Effector CD8-positive, alpha-beta T cell (primary cell): ENCODE measurements at places on chromosomes 12 and 14.

DNA sequence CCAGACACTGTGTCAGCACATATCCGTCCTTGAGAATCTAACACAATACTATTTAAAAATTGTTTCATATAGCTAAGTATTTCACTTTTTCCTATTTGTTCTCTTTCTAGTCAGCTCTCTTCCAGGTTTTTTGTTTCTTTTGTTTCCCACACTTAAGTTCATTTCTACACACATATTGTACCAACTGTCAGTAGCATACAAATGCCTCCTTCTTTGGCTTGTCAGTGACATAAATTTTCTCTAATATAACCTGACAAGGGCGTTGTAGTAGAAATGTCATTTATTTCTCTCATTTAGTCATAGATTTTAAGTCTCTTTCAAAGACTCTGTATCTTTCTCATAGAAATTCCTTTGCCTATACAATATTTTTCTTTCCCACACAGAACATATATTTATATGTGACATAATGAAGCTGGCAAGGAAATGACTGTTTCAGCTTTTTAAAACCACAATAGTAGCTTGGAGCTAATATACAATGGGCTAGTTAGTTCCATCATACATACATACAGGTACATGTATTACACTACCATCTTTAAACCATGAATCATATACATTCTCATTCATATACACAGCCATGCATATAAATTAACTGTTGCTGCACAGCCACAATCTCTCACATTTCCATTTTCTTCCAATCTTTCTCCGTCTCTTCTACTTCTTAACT, 42.3 kb upstream of the EPS8 start:
- DNase-seq = no peak

- no peak for DNase-seq
These were observed 153.8 kb downstream of the MED13L start for GRCh38 chr12:116123451-116124258.

DNA sequence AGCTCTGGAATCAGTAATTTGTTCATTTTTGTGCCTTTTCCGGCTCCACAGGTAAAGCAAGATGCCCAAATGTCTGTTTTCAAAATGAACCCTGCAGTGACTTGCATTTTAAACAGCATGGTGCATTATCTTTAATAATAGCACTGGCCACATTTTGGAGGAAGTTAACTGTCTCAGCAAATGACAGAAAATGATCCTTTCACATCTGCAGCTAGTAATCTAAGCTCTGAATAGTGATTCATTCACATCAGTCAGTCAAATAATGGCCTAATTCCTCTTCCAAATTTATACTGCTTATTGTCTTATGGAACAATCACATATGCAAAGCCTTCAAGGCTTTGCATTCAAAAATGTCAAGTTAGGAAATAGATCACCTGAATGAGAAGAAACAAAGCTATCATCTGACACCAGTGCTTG, 75.6 kb downstream of the PPM1H start:
- DNase-seq = no peak

- no peak for DNase-seq
These were observed 32.3 kb upstream of the FICD start for GRCh38 chr12:108482717-108483212.

DNA sequence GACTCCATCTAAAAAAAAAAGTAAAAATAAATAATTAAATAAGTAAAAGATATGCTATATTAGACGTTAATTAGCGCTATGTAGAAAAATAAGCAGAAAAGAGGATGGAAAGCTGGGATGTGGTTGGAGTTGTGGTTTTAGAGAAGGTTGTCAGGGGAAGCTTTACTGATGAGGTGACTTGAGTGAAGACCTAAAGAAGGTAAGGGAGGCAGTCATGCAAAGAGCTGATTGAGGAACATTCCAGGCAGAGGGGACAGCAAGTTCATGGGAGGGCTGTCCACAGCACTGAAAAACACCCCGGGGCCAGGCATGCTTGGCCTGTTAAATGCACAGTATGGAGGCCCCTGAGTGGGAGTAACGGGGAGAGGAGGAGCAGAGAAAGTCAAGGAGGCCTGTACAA, 15.7 kb downstream of the SMAGP start:
- no peak for DNase-seq

DNA sequence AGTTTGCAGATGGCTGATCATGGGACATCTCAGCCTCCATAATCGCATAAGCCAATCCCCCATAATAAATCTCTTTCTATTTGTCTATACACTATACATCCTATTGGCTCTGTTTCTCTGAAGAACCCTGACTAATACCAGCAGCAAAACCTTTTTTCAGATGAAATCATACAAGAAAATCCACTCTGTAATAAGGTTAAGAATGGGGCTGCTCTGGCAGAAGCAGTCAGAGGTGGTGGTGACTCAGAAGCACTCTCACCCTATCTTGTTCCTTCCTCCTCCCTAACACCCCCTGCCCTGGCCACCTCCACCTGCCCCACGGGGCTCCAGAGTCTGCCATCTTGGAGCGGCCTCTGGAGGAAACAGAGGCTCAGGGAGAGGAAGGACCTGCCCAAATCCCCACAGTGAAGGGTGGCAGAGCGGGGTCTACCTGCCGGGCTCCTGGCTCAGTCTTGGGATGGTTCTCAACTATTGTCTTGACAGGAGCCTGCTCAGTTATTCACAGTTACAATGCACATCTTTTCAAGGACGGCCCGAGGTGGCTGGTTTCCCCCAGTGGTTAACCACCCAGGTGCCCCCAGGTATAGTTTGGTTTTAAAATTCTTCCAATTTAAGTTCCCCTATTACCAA, 109.3 kb upstream of the EVL start:
- no peak for DNase-seq

DNA sequence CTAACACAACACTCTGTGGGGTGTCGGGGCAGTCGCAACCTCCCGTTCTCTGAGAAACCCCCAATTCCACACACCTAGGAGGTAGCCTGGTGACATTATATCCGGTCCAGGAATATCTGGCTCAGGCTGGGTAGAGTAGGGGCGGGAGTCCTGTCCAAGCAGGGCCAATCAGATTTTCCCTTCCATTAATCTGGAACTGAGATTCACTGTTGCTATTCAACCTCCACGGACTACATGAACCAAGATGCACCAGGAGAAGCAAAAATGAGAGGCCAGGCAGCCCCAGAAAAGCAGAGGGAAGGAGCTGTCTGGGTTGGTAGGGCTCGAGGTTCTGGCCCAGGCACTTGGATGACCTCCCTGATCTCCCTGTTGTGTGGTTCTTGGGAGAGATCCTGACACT, 51.0 kb downstream of the NINJ2 start:
- no peak for DNase-seq

DNA sequence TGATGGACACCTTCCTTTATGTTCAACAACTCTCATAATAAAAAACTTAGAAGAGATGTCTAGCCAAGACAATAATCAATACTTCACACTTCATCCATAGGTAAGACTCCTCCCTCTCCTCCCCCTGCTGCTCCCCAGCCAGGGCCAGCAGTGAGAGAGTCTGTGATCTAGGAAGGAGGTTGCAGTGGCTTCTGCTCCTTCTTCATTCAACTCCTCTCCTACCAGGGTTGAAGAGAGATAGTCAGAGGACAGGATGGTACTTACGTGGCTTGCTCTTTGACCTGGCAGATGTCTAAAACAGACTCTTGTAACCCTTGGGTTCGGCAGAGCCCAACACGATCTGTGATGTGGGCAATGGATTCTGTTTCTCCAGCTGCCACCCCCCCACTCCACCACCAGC, 31.0 kb downstream of the DHRS2 start:
- DNase-seq = no peak

DNA sequence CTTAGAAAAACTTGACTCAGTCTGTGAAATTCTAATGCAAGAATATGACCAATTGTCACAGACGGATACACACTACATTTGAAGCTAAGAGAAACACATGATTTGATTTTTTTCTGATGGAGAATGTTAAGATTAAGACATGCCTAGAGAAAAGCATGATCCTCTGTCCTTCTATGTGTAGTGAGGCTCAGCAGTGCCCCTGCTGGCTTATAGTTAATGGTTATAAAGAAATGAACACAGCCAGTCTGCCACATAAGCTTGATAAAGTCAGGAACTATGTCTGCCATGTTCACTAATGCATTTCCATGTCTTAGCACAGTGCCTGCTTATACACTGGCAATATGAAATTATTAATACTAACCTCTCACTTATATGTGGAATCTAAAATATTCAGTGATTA, 168.1 kb upstream of the DAAM1 start:
- no peak for DNase-seq

GRCh38 chr12:26028953-26029735, 70.7 kb downstream of the RASSF8 start:
- no peak for DNase-seq

DNA sequence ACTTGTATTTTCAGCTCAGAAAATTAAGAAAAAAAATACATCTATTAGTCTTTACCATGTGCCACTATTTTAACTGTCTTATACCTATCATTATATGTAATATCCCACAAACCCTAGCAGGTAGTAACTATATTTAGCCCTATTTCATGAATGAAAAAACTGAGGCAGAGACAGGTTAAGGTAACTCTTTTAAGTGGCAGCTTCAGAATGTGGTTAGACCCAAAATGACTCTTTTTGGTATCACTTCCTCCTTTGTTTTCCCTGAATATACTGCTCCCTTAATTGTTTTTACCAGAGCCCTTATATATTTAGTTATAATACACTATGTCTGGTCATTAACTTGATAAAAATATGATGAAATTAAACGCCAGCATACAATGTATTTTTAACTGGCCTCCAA, 235.6 kb upstream of the RPL10L start:
- no peak for DNase-seq

- DNase-seq = no peak
These were observed 662.6 kb downstream of the LRFN5 start for GRCh38 chr14:42269234-42269633.

GRCh38 chr12:79886917-79887519, 47.9 kb downstream of the PPP1R12A start:
- no peak for DNase-seq

DNA sequence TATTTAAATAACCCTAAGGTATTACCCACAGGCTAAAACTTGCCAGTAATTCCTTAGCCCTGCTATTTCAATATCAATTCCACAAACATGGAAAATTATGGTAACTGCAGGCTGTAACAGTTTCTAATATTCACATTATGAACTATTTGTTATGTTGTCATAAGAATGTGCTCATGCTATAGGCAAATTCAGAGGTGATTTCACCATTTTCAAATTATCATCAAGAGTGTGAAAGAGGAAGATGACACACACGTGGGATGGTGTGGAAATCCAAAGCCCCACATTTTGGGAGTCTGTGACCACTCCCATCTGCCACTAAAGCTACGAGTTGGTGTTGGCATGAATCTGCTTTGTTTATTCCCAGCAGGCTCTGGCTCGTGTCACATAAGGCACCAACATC, 5.9 kb upstream of the MYO1A start:
- DNase-seq = no peak

- no peak for DNase-seq
These were observed 28.6 kb downstream of the MAX start for GRCh38 chr14:65073605-65074201.

- no peak for DNase-seq
These were observed 42.0 kb downstream of the AREL1 start for GRCh38 chr14:74670726-74671411.

- no peak for DNase-seq
These were observed 174.9 kb downstream of the BCAT1 start for GRCh38 chr12:24773996-24774395.

GRCh38 chr12:110501399-110501751, 536 bp downstream of the VPS29 start:
- peak; percentile 35 for DNase-seq

DNA sequence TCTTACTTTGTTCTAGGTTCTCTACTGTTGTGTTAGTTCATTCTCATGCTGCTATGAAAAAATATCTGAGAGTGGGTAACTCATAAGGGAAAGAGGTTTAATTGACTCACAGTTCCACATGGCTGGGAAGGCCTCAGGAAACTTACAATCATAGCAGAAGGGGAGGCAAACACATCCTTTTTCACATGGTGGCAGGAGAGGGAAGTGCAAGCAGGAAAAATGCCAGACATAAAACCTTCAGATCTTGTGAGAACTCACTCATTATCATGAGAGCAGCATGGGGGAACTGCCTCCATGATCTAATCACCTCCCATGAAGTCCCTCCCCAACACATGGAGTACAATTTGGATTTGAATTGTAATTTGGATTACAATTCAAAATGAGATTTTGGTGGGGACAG, 69.6 kb downstream of the MGST1 start:
- no peak for DNase-seq

DNA sequence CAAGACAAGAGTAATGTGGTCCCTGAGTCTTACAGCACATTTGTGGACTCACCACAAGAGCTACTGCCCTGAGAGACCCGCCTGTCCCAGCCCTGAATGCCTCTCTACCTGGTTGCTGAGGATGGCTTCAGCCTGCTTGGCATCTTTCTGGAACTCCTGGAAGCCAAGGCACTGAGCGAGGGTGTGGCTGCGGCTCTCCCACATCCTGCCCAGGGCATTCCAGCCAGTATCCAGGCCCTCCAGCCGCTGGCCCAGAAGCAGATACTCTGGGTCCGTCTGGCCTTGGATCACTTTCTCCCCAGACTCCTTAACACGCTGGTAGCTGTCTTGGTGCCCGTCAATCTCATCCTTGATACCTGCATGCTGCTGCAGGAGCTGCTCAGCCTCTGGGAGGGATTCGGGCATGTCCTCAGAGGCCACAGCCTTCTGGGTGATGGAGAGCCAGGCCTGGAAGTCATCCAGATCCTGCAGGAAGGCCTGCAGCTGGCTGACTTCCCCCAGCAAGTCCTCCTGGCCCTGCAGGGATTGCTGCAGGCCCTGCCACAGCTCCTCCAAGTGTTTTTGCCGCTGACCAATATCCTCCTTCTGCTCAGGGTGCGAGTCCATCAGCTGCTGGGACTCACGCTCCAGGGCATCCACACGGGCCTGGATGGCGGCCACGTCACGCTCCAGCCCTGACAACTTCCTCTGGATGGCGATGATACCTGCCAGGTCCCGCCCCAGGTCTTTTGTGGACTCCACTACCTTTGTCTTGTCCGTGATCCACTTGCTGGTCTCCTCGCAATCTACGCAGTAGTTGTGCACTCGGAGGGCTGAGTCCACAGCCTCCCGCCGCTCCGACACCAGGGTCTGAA, 82.3 kb downstream of the PLEKHG3 start:
- DNase-seq = no peak

- no peak for DNase-seq
These were observed 2.4 kb downstream of the EPS8 start for GRCh38 chr12:15786772-15787171.

GRCh38 chr12:26130728-26131127, 5.9 kb upstream of the BHLHE41 start:
- DNase-seq = no peak

DNA sequence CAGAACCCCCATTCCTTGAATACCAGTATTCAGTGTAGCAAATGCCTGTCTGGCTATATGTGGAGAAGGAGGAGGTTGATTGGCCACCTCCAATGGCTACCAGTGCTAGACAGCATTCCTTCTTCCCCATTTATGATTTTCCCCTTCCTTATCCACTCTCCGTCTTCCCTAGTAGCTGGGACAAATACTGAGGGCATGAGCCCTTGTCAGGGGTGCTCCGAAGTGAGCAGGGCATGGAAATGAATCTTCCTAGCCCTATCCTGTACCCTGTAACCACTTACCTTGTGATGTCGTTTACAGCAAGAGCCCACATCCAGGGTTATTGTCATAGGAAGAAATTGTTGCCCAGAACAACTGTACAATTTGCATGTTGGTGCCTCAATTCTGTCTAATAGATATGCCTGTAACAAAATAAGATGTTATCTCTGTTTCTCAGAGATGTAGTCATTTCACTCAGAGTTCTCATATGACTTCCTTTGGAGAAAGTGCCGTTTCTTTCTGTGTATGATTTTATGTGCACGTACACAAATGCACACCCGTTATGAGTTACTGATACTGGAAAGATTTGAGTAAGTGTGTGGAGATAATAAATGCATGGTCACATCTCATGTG, 423.7 kb downstream of the EGLN3 start:
- DNase-seq = no peak
